ENCODE measurements at places on chromosomes 11 and 22.

DNA sequence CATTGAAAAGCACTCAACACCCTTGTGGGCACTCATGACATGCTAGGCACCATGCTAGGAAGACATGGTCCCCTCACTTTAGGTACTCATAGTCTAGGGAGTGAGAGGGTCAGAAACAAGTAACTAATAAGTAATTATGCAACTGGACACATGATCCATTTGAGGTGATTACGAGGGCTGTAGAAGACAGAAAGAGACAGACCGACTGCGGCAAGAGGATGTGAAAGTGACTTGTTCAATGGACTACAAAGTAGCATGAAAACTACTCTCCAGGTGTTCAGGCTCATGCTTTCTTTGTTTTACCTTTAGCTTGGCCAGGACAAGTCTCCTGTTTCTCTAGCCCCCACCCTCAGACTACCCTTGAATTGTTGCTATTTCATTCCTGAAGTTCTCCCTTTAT lies 310.8 kb upstream of the SORL1-AS1 start:
- DNase-seq = no peak

DNA sequence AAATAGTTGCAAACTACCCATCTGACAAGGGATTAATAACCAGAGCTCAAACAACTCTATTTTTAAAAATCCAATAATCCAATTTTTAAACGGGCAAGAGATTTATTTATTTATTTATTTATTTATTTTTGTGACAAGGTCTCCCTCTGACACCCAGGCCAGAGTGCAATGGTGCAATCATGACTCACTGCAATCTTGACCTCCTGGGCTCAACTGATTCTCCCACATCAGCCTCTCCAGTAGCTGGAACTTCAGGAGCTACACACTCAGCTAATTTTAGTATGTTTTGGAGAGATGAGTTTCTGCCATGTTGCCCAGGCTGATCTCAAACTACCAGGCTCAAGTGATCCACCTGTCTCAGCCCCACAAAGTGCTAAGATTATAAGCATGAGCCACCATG lies 267.2 kb upstream of the BLID start:
- DNase-seq = no peak

DNA sequence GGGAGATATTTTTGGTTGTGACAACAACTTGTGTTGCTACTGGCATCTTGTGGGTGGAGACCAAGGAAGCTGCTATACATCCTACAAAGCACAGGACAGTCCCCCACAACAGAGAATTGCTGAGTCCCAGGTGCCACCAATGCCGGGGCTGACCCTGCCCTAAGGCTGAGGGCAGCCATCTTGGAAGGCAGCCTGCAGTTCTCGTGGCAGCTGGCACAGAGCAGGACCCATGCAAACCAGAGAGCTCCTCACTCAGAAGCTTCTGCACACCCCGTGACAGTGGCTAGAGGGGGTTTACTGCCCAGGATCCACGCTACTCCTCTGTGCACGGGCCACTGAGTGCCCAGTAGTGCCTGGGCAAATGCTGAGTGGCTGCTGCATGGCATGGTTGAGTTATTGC lies 143.4 kb downstream of the CTTN start:
- DNase-seq = no peak

DNA sequence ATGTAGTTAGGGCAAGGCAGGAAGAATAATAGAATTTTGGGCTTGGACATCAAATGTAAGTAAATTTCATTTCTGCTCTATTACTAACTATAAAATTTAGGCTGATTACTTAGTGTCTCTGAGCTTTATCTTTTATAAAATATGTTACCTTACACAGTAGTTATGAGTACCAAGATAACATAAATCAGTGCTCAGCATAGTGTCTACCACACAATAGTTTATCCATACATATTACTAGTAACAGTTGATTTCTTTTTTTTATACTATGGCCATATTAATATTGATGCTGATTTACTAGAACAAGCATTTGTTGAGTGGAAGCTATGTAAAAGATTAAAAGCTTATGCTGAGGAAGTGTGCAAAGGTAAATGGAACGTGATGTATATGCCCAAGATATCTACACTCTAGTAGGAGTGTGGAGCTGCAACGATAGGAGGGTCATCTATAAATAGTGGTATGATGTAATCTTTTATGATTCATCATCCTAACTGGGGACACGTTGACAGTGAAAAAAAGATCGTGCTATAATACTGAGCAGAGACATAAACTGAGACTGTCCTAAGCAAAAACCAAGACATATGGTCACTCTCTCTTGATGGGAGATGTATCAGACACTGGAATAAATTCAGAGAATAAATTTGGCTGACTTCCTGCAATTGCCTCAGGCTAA lies 8.7 kb upstream of the SLC5A12 start:
- DNase-seq = no peak

DNA sequence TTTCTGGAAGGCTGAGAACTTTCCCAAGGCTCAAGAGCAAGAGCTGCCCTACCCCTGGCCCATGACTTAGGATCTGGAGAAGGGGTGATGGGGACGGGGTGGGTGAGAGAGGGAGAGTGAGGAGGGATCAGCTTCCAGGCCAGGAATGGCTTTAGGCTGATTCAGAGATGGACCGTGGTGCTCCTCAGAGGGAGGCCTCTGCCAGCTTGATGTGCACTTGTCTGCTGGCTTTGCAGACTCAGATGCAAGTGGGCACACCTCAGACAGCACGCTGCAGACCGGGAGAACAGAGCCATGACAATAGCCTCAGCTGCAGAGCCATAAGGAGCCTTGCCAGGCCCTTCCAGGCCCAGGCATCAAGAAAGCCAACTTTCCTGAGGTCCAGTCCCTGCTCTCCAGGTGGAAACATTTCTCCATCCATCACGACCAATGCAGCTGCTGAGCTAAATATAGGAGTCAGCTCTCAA lies 41.3 kb downstream of the ALX4 start:
- DNase-seq = no peak

DNA sequence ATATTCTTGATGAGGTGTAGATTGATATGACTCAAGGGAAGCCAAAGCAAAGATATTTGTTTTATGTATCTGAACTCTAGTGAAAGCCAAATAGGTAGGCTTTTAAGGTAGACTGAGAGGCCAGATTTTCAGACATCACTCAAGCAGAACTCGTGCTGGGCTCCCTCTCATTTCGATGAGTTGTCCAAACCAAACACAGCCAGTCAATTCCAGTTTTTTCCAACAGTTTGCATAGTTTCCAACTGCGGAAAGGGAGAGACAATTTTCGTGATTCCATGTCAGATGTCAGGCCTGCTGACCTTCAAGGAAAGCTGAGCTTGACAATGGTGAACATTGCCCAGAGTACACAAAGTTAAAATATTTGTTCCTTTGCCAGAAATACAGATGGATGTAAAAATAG lies 110.9 kb upstream of the MPPED2 start:
- DNase-seq = no peak

Measured in stimulated activated CD8-positive, alpha-beta memory T cell treated with anti-CD3 and anti-CD28 coated beads, Interleukin-2, amount 100 ng/mL, for 1 hour (primary cell).